MV-4-11 (cell line): ENCODE measurements at places on chromosomes 16 and 17.

GRCh38 chr17:31696703-31697325 is 162.2 kb downstream of the COPRS start:
- DNase-seq, result no peak

DNA sequence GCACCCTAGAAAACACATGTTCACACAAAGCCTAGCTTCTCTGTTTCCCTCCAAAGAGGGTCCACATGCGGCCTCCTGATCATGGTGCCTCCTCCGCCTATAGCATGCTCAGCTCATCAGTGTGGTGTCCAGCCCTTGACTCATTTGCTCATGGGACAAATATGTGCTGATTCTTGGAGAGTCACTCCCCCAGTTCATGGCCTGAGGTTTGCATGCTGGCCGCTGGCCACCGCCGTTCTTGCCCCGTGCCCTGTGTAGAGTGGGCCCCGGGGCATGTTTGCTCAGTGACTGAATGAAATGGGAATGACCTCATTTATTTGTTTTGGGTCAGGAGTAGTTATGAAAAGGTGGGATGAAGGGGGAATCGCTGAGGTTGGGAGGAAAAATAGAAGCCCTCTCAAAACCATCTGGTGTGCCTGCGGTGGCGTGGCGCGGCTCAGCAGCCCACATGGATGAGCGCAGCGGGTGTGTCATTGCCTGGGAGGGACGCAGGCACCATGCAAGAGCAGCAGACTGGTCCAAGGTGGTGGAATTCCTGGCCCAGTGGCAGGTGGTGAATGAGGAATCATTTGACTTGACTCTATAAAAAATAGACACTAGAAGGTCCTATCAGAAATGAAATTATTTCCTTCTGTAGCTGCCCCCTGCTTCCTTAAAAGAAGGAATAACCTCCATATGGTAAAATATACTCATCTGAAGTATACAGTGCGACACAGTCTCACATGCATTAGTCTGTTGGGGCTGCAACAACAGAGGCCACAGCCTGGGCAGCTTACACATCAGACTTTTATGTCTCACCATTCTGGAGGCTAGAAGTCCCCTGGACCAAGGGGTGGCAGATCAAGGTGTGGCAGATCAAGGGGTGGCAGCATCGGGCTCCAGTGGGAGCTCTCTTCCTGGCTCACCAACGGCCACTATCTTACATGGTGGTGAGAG is 31.7 kb downstream of the CRISPLD2 start:
- DNase-seq, result no peak

DNA sequence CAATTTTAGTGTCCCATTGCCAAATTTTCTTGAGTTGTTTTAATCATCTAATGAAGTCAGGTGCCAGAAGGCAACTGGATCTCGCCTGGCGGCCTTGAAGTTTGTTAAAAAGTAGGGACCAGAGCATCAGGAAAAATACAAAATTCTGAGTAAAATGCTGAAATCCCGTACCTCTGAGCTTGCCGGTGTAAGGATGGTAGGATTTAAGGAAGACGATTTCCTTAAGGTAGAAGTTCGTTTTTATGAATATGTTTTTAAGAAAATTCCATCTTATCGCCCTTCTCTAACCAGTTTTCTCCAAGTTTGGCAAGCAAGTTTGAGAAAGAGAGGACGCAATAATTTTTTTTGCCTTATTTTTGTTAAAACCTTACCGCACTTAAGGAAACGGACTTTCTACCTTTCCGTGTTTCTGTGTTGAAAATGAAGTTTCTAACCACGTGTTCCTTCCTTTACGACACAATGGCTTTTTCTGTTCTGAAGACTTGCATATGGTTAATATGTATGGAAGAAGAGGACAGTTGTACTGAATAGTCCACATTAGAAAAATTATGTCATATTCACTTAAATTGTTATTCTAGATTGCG is 748 bp downstream of the ATF7IP2 start:
- peak; percentile 16 for DNase-seq

- DNase-seq, result no peak
Measured at GRCh38 chr16:30060836-30061554, 4.6 kb upstream of the ALDOA start.

DNA sequence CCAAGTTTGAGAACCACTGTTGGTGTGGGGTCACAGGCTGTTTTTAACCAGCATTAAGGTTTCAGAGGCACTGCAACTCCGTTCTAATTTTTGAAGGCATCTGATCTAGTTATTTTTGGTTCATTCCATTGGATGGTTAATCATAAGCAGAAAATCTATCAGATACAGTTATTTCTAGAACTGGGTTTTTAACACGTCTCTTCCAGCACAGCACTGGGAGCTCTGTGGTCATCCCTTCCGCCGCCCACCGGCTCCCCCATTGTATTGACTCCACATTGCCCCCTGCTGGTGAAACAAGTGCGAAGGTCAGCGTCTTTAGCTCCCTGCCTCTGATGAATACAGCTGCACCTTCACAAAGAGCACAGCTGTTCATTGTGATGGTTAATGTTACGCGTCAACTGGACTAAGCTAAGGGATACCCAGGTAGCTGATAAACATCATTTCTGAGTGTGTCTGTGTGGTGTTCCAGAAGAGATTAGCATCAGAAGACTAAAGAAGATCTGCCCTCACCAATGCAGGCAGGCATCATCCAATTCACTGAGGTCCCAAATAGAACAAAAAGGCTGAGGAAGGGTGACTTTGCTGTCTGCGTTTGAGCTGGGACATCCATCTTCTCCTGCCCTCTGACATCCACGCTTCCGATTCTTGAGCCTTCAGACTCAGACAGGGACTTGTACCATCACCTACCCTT is 8.5 kb downstream of the CCL18 start:
- peak; percentile 59 for DNase-seq

DNA sequence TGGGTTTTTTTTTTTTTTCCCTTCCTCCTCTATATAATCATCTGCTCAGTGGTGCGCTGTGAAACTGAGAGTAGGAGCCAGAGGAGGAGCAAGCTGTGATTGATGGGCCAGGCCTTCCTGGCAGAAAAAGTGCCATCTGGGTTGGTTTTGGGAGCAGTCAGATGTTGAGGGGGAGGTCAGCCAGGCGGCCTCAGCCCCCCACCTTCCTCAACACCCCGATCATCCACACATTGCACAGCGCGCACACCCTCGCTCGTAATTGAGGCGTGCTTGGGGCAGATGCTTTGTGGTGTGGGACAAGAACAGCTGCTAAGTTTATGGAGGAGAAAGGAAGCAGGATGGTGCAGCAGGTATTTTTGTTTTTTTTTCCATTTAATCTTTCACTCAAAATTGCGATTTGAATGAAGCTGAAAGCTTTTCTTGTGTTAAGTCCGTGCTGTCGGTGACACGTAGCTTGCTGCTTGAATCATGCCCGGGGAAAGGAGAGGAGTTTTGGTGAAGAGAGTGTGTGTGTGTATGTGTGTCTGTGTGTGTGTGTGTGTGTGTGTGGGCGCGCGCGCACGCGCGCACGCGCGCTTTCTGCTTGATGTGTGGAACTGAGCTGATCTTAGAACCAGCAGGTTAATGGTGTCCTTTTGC is 177.4 kb downstream of the RBFOX1 start:
- no peak for DNase-seq

GRCh38 chr17:42002792-42003301 is 14.4 kb downstream of the DNAJC7 start:
- no peak for DNase-seq

GRCh38 chr17:70521821-70522256 is 352.5 kb downstream of the KCNJ2 start:
- DNase-seq, result no peak

DNA sequence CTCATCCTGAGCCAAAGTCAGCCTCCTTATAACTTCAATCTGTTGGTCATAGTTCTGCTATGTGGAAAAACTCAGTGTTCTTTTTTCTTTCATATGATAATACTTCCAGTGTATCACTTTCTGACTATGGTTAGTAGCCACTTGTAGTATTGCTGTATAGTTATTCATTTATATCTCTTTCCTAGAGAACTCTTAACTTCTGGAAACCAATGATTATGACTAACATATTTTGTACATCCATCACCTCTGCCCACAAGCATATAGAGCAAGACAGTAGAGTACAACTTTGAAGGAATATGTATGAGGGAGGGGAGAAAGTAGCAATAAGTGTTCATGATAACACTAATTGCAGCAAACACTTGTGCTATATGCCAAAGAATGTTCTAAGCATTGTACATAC is 38.6 kb downstream of the COX10 start:
- no peak for DNase-seq

GRCh38 chr16:30032083-30032819 is 1.2 kb upstream of the TLCD3B start:
- peak; percentile 52 for DNase-seq

- no peak for DNase-seq
Measured at GRCh38 chr17:74077231-74077630, 126.2 kb upstream of the RPL38 start.

DNA sequence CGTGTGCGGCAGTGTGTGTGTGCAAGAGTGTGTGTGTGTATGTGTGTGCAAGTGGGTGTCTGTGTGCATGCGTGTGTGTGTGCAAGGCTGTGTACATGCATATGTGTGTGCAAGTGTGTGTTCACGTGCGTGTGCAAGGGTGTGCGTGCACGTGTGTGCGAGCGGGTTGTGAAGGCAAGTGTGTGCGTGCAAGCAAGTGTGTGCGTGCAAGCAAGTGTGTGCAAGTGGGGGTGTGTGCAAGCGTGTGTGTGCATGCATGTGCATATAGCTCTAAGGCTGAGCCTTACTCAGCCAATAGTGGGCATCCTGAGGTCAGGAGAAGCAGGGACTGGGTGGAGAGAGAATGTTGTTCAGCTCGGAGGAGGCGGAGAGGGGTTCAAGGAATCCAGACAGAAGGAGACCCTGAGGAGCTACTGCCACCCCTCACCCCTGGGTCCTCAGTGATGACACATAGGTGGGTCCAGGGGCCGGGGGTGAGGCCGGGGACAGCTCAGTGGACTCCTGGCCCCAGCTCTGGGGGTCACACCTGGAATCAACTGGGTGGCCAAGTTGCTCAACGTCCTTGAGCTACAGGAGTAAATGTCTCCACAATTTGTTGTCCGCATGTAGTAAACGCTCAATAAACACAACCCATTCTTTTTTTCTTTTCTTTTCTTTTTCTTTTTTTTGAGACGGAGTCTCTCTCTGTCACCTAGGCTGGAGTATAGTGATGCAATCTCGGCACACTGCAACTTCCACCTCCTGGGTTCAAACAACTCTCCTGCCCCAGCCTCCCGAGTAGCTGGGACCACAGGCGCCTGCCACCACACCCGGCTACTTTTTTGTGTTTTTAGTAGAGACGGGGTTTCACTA is 1.8 kb downstream of the PRR29 start:
- DNase-seq, result no peak

GRCh38 chr16:10001258-10001775 is 180.9 kb downstream of the GRIN2A start:
- no peak for DNase-seq

- no peak for DNase-seq
Measured at GRCh38 chr17:77828749-77829539, 129.6 kb upstream of the TNRC6C start.

DNA sequence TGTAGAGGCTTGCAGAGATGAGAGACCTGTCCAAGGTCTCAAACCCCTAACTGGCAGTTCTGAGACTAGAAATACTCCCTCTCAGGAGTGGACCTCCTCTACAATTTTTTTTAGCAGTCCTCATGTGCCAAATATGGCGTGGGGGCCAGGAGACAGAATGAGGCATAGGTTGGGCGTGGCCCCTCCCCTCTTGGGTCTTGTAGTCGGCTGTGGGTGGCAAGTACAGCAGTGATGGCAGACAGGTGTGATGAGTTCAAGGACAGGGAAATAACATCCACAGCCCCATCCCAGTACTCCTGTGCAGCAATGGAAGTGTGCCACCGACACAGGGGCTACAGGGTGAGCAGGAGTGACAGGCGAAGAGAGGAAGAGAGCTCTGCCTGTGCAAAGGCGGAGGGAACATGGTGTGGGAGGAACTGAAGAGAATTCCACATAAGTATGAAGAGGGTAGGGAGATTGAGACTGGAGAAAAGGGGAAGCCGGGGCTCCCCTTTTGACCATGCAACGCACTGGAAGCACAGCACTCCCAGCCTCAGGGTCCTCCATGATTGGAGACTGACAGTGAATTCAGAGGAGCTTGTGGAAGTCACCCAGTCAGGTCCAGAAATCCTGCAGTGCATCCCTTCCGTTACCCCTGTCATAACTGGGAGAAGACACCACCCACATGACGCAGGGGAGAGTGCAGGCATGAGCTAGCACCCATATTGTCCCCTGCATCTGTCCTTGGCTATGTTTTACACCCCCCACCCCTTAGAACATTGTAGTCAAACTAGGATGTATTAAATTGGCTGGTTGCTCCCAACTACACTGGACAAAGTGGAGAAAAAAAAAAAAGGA is 14.8 kb upstream of the CETP start:
- no peak for DNase-seq

DNA sequence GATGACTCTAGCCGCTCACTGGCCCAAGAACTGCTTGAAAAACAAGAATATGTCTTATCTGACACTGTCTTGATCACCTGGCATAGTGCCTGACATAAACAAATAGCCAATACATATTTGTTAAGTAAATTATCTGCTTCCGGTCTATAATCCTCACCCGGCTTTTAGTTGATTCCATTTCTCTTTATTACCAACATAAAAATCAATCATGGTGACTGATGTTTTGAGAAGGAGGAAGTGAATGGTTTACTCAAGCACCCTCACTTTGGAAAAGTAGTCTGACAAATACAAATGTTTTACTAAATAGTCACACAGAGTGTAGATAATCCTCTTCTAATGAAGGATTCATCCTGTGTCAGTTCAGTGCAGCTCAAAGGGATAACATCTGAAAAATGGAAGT is 47.0 kb downstream of the SKAP1 start:
- peak; percentile 38 for DNase-seq

DNA sequence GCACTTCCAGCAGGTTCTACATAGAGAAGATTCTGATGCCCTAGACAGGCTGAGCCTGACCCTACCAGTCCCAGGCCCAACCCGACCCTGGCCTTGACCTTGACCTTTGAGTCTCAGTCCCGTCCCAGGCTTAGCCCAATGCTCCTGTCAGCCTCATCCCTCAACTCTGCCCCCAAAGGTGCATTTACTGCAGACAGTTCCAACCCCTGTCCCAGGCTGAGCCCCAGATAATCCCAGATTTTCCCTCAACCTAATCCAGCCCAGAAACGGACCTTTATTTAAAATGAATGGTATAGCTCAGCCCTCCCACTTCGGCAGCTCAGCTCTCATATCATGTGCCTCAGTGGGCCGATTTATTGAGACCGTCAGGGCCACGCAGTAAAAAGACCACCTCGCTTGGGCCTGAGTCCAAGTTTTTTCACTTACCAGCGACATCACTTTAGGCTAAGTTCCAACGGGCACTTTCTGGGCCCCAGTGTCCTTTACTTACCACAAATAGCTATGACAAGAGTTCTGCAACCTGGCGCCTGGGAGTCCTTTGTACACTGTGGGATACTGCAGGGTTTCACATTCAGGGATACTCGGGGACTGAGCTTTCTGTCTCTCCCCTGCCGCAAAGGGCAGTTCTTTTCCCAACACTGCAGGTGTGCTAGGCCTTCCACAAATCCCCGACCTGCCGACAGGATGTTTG is 89.5 kb downstream of the WSCD1 start:
- DNase-seq, result no peak

DNA sequence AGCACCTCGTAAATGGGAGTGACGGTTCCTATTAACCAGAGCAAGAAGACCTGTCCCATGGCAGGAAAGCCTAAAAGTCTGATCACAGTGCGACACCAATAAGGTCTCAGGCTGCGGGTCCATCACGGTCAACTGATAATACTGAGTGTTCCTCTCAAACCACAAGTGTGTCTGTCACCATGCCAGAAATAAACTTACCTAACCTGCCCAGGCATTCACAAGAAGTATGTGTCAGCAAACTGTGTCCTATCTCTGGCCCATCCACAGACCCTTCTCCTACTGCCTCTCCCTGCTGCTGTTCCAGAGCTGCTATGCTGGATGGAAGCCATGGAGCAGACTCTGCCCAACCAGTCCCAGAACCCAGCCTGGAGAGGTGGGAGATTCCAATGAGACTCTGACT is 73.5 kb downstream of the ZNF423 start:
- no peak for DNase-seq
